ENCODE measurements at places on chromosomes 5 and 9.
A peak's percentile ranks its signal among the peaks of the same experiment; 100 is the strongest.

GRCh38 chr9:4095484-4095883 is 204.4 kb downstream of the GLIS3 start:
- DNase-seq: no peak

GRCh38 chr9:82883436-82883835 is 179.5 kb downstream of the RASEF start:
- DNase-seq: no peak

DNA sequence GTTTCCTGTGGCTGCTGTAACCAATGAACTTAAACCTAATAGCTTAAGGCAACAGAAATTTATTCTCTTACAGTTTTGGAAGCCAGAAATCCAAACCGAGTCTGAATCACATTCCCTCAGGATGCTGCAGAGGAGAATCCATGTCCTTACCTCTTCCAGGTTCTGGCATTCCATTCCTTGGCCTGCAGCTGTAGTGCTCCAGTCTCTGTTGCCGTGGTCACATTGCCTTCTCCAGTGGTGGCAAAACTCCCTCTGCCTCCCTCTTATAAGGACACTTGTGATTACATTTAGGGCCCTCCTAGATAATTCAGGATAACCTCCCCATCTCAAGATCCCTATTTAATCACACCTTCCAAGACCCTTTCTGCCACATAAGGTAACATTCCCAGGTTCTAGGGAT is 88.7 kb upstream of the SHB start:
- no peak for DNase-seq

DNA sequence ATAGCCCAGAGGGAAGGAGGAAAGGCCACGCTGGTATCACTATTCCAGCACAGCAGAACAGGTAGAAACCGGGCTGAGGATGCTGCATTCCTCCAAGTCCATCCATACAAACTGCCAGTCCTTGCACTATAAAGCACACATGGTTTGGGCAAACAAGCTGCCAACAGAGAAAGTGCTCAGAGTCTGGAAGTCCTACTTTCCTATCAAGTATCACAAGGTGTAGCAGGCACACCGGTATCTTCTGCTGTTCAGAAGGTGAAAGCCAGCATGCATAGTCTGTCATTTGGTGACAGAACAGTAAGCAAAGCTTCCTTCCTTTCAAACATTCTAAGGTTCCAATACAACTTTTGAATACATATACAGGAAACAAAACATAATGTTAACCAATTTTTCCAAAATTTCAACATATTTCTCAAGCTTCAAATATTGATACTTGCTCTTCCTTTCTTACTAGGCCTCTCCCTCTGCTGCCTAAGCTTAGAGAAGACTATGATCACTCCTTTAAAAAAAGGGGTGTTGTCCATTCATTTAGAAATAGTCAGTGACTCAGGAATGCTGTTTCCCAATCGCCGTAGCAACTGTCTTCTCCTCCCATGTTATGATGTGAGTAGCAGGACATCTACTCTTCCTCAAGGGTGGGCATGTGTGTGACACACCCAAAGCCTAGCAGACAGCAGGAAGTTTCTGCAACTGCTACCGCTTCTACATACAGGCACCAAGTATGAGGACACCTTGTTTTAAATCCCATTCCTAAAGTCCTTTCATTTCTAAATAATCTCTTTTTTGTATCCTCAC is 14.7 kb downstream of the DIAPH1 start:
- peak; percentile 97 for DNase-seq

- peak; percentile 74 for DNase-seq
These were observed 39.0 kb downstream of the STK10 start for GRCh38 chr5:172149073-172149472.

DNA sequence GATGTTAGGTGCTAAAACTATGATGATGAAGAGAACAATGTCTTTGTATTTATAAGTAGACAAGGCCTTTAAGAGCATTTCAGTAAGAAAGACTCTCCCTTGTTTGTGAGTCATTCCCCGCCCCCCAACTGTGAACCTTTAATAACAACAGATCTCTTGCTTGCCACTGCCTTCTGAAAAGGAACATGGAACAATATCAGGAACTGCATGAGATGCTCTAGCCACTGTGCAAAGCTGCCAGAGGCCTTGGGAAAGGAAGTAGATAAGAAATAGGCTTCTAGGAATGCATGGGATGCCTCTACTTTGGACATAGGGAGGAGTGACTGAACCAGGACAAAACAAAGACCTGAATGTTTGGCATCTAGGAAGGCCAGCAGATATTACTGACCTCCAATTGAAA is 296.1 kb upstream of the MPDZ start:
- DNase-seq: no peak

GRCh38 chr5:138732466-138732865 is 20.8 kb upstream of the CTNNA1 start:
- no peak for DNase-seq

DNA sequence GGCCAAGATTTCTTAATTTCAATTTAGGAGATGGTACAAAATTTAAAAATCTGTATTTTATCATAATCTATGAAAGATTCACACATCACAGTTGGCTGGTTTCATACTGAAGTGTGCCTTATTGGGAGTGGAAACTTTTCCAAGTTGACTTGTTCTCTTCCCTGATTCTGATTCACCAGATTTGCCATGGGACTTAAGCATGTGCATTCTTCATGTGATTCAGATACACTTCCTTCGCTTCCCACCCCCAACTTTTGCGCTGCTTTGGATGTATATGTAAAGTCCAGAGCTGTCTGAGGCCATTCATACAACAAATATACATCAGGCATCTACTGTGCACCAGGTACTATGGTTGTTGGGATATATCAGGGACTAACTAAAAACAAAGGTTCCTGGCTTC is 34.4 kb downstream of the CPEB4 start:
- no peak for DNase-seq

DNA sequence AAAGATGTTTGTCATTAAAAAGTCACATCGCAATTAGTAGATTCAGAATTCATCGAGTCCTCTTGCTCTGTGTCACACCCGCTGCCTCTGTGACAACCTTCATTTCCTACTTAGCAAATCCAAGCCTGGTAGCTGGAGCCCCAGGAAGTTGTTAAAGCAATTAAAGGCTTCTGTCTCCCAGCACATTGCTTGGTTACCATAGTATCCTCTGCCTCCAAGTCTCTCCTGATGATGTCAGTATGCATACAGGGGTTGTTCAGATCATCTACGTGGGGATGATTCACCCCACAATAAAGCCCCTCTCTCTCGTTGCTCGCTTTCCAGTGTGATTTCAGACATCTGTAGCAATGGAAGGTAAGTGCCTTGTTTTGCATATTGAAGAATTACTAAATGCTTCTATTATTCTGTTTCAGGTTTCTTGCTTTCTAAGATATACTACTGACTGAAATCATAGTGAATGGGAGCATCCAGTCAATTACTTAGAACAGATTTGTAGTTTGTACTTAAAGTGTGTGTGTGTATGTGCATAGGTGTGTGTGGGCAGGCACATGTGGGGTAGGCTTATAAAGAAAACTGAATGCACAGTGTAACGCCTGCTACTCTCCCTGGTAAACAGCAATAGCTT is 52.9 kb downstream of the PAM start:
- DNase-seq: peak; percentile 68

DNA sequence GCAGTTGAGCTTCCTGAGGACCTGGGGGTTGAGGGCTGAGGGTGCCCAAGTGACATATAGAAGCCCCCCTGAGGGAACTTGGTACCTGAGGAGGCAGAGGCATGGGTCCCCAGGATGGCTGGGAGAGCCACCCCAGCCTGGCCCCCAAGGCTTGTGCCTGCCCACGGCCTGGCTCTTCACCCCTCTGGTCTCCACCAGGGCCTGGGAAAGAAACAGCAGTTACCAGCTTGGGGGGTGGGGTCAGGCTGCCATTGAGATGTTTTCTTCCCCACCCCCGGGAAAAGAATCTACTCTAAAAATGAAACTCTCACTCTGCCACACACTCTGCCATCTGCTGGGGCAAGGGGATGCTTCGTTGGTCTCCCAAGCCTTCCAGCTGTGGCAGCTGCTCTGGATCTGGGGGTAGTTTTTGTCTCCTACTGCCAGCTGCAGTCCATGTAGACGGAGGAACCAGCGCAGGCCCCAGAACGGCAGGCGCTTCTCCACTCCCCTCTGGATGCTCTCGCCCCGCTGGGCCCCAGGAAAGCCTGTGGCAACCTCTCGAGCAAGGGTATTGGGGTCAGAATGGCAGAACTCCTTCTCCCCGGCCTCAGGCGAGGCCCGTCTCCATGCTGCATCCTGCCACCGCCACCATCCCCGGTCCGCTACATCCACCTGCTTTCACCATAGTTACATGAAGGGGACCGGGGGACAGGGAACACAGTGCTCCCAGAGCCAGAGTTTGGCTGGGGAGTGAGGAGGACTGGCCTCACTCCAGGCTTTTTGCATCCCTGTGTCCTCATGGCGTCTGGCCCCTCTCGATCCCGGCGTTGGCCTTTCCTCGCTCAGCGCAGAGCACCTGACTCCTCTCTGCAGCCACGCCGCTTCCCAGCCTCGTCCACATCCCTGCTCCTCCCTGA is 123.5 kb downstream of the DAB2IP start:
- no peak for DNase-seq

GRCh38 chr9:73067074-73067473 is 84.6 kb upstream of the ANXA1 start:
- no peak for DNase-seq

DNA sequence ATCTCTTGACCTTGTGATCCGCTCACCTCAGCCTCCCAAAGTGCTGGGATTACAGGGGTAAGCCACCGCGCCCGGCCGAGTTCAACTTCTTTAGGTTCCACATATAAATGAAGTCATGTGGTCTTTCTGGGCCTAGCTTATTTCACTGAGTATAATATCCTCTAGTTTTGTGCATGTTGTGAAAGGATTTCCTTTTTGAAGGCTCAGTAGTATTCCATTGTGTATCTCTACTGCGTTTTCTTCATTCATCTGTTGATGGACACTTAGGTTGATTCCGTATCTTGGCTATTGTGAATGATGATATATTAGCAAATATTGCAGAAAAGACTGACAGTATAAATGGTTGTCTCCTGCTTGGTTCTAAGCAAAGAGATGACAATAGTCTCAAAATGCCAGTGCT is 20.1 kb downstream of the ODF2 start:
- DNase-seq: no peak

- DNase-seq: no peak
These were observed 327.7 kb downstream of the PIK3R1 start for GRCh38 chr5:68543212-68543611.

GRCh38 chr9:84874596-84874995 is 205.1 kb downstream of the NTRK2 start:
- DNase-seq: no peak

GRCh38 chr9:2396622-2397285 is 224.8 kb upstream of the VLDLR start:
- DNase-seq: no peak

DNA sequence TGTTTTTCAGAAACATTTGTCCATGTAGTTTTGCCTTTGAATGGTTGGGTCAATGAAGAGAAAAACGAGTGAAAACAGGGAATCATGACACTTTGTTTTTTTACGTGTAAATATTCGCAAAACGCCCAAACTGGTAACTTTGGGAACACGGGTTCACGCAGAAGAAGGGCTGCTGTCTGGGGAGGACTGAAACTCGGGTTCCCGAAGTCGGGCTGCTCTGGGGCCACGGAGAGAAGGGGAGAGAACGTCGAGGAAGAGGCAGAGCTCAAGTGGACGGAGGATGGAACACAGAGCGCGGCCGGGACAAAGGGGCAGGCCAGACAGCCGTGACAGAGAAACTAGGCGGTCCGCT is 478 bp upstream of the SETD9 start:
- DNase-seq: peak; percentile 45

GRCh38 chr5:93600409-93601070 is 17.5 kb downstream of the NR2F1 start:
- no peak for DNase-seq

GRCh38 chr5:180129291-180130190 is 58.0 kb upstream of the RNF130 start:
- no peak for DNase-seq

DNA sequence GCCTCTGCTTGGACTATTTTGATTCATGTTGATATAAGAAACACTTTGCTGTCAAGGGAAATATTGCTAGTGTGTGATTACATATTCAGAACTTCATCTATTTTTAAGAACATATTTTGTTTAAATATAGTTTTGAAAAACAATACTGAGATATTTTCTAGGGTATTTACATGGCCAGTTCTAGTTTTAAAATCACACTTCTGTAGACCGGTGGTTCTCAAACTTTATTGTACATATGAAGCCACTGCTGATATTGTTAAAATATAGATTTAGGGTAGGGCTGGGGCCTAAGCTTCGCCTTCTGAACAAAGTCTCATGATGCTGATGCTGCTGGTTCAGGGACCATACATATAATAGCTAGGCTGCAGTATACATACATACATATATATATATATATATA is 1000.0 kb downstream of the PTPRD start:
- no peak for DNase-seq

DNA sequence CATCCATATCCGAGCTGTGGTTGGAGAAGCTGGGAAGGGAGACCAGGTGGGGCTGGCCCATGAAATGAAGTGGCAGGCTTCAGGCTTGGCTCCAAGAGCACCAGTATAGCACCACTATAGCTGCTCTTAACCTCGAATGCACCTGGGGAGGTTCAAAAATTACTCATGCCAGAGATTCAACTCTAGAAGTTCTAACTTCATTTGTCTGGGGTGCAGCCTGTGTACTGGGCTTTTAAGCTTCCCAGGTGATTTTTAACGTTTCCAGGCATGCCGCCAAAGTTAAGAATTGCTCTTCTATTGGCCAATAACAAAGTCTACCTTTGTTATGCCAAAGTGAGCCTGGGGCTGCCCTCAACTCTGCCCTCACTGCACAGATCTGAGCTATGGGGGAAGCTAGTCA is 458 bp downstream of the PRSS3 start:
- no peak for DNase-seq

GRCh38 chr9:34663303-34663605 is 797 bp upstream of the CCL27 start:
- DNase-seq: no peak

DNA sequence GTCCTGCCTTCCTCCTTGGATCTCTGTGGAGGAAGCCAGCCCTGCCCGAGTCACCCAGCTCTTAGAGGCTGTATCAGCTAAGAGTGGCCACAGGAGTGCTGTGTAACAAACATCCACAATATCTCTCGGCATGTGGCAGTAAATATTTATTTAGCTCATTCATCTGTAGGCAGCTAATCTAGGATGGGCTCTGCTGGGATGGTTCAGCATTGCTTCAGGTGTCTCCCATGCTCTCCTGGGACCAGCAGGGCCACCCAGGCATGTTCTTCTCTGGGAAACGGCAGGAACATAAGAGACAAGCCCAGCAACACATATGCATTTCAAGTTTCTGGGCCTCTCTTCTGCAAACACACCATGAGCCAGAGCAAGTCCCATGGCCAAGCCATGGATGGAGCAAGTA is 56.1 kb downstream of the HRH2 start:
- DNase-seq: no peak

GRCh38 chr9:116207371-116208111 is 54.0 kb downstream of the PAPPA start:
- DNase-seq: no peak

GRCh38 chr5:131542723-131543122 is 92.3 kb downstream of the RAPGEF6 start:
- no peak for DNase-seq

DNA sequence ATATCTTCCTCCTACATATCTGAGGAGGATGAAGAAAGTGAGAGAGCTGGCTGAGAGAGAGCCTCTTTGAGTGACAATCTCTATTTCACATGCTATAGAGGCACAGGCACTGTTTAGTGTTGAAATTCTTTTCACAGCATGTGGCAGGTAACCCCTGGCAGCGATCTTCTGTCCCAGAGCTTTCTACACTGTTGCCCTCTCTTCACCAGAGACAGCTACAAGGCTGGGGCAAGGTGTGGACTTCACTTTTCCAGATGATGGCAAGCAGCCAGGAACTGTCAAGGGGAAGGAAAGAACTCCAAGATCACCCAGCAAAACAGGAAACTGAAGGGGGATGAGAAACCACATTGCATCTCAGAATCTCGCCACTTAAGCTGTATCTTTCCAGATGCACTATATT is 205.2 kb downstream of the CAAP1 start:
- DNase-seq: no peak
